ENCODE measurements at places on chromosomes 7 and 10.

GRCh38 chr10:70832852-70833528 lies 17.2 kb downstream of the SGPL1 start:
- DNase-seq = peak; percentile 66

GRCh38 chr7:21771266-21771665 lies 174.4 kb downstream of the CDCA7L start:
- no peak for DNase-seq

DNA sequence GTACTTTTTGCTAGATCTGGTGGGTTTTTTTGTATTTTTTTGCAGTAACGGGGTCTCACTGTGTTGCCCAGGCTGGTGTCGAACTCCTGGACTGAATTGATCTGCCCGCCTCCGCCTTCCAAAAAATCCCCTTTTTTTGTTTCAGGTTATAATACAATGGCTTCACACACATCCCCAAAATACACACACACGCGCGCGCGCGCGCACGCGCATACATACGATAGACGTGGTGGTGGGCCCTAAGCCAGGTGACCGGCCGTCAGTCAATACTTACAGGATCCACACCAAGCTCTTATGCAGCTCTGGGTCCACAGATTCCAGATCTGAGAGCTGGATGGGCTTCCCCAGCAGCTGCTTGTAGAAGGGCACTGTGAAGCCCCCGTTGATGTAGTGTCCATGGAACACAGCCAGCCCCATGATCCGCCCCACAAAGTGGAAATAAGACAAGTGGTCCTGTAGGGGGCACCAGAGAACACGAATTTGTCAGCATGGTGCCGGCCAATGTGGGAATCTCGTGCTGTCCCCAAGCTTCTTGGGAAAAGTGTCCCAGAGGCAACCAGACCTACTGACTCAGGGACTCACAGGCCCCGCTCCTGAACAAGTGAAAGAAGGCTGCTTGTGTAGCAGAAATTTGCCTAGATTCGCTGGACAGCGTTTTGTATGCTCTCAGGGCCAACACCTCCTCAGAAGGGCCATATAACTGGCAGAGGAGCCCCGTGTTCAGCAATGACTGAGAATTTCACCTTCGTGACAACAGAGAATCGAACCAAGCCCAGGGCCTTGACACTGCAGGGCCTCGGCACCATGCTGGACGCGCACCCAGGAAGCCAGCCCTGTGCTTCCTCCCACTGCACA lies 103.6 kb downstream of the SMURF1 start:
- peak; percentile 87 for DNase-seq

DNA sequence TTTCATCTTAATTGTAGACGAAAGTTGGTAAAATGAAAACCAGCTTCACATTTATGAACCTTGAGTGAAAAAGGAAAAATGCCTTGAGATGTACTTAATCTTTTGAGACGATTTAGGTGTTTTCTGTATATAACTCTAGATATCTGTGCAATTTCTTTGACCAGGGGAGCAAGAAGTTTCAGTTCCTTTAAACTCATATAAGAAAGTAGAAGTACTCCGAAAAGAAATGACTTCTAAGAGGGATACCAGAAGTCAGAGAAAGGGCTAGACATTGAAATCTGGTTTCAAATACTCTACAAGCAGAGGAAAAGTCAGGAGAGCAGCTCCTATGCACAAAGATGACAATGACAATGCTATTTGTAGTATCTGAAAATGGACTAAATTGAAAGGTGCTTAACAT lies 303.7 kb downstream of the BAMBI start:
- DNase-seq = no peak

DNA sequence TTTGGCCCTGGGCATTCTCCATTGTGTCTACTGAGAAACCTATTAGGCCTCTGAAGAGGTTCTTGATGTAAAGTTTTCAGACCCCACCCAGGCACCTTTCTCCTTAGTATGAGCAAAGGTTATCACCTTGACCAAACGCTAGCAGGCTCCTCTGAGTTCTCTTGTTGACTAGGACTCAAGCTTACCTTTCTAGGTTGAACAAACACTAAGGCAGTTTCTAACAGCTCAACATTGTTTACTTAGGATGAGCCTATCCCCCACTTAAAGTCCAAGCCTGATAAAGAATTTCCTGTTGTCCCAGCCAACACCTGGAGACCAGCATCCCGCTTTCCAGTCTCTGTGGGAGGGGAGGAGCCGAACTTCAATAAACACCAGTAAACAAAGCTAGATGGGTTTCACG lies 26.3 kb upstream of the ITGB8 start:
- DNase-seq = no peak

DNA sequence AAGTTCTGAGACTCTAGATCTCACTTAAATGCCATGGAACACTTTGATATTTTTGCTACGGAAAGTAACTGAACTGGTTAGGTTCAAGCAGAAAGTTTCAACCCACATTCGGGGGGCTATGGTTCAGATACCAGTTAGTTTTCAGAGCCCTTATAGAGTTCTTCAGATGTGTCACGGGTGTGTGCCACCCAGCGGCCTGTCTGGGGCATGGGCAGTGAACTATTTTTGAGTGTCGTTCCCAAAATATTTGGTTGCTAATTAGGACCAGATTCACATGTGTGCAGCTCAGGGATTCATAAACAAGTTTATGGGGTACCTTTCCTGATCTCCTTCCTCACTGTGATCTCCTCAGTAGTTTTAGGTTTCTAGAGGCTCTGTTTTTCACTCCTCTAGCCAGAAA lies 271.9 kb downstream of the C7orf25 start:
- no peak for DNase-seq

DNA sequence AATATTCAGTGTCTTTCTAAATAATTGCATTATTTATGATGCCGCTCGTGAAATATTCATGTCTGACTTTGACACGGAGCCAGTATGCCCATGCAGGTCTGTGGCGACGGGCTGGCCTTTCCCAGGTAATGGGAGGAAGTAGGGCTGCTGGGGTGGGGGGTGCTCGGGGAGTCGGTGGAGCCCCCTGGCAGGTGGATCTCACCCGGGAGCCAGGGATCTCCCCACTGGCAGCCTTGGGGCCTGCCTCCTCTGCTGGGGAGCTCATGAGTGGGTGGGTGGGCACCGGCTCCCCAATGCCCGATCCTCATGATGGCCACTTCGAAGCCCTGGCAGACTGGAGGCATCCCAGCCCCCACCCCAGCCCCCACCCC lies 52.8 kb downstream of the PWWP2B start:
- DNase-seq = no peak

DNA sequence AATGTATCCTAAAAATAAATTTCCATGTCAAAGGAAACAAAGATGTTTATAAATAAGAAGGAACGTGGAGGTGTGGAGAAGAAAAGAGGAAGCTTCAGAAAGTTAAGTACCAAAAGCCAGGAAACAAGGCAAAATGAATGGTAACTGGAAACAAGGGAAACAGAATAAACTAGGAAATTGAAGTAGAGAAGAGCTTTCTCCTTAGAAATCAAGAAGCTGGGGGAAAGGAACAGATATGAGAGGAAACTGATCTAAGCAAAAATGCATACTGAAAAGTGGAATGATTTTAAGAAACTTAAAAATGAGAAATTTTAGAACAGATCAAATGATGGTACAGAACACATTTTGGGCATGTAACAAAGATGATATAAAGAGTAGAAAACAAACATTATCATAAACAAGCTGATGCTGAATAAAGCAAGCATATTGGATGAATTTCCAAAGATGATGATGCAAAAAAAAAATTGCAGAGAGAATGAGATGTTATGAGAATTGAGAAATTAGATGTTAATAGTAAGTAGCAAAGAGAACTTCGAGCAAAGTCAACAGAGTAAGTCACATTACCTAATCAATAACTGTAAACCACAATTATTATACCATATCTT lies 1.9 kb downstream of the BRAF start:
- DNase-seq = no peak

DNA sequence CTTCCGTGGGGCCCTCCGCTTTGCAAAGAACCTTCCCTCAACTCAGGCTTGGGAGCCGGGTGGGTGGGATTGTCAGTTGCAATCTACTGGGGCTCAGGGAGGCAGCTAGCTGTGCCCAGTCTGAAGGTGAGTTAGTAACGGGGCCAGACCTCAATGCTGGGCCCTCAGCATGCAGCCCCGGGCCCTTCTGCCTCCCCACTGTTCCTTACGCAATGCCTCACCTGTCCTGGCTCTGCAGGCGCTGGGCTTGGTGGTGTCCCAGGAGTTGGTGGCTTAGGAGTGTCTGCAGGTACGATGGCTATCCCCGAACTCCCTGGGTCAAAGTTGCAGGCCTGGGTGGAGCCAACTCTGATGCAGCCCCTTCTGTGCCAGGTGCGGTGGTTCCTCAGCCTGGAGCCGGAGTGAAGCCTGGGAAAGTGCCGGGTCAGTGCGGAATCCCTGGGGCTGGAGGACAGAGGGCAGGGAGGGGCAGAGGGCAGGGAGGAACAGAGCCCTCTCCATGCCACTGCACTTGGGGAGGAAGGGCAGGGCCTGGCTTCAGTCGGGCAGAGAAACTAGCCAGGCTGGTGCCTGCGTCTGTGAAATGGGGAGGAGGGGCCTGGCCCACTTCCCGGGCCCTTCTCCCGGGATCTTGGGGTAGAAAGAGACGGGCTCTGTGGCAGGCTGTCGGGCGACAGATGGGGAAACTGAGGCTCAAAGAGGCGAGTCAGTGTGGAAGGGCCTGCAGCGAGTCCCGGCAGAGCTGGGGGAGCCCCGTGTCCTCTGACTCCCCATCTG lies 15.0 kb downstream of the ELN start:
- DNase-seq = no peak

GRCh38 chr7:17370901-17371585 lies 72.6 kb downstream of the AHR start:
- peak; percentile 35 for DNase-seq

DNA sequence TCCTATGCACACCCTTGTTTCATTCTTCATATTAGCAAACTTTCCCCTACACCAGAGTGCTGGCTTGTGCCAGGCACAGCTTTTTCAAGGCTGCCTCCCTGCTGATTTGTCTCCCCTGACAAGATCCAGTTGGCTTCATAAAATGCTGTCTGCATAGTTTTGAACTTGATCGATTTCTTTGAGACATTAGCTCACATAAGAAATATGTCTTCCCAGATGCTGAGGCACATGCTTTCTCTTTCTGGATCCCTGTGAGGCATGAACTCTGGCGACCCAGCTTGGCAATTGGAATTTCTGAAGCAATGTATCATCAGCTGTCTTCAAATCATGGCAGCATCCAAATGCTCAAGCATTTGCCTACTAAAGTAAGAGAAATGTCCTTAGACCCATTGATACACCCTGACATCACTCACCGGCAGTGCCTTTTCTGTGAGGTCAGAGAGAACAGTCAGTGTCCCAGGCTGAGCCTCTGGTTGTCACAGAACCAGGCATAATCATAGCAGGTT lies 616.4 kb upstream of the GHITM start:
- DNase-seq = peak; percentile 10

DNA sequence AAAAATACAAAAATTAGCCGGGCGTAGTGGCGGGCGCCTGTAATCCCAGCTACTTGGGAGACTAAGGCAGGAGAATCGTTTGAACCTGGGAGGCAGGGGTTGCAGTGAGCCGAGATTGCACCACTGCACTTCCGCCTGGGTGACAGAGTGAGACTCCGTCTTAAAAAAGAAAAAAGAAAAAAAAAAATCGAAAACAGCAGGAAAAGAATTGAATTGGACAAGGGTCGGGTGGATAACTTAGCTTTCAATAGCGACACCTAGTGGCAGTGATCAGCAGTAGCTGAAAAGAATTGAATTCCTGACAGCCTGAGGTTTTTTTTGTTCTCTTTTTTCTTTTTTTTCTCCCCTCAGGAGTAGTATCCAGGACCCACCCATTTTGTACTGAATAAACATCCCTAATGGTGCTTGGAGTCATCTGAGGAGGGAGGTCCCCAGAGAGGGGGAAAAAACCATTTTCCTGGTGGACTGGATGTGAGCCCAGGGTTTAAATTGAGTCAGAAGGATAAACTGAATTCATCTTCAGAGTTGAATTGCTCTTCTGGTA lies 55.1 kb downstream of the CYCS start:
- DNase-seq = peak; percentile 91

DNA sequence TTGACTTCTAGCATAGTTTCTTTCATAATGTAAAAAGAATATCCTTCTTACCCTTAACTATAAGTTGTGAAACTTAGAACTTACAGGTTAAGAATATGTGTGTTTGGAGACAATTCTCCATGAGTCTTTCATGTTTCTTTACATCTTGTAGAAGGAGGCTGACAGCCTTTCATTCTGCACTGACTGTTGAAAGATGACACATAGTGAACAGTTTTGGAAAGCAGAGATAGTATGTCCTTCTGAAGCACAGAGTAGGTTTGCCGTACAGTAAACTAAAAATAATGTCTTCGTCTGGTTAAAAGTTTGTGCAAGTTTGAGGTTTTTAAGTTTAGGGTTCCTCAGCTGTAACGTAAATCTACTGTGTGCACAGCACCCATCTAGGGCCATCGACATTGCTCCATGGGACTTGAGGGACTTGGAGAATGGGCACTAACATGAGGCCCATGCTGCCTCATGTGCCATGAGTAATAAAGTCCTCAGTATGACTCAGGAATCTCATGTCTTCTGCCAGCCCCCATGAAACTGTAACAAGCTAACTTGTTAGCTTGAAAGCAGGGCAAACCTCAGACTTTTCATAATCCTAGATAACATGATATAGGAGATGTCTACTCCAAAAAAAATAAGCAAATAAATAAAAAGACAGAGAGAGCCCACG lies 24.5 kb upstream of the ELAPOR2 start:
- no peak for DNase-seq

DNA sequence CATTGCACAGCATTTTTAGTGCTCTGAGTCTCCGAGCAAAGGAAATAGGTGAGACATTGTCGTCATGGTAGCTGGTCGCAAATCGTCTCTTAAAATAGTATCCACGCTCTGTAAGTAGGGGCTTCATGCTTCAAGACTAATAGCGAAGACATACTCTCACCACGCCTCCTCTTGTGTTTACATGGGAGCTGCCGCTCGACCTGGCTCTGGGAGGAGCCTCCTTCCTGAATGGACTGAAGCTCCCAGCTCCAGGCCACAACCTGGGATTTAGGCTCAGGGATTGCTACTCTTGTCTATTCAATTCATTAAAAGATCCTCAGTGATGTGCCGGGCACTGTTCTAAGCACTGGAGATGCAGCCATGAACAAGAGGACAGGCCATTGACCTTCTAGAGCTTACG lies 196.1 kb upstream of the GALNT17 start:
- DNase-seq = no peak

DNA sequence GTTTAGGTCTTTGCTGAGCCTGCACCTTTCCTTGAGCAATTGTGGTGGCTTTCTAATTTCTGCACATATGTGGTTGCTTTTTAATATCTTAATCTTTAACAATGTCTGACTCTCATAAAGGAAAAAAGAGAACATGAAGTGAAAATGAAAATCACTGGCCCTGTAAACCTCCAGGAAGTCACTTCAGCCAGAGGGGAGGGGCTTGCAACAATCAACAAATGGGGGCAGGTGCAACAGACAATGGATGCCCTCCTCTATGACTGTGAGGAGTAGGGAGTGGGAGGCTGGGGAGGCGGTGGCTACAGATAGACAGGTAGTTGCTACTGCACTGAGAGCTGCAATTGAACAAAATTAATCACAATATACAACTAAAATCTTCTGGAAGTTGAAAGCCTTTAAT lies 1377.4 kb downstream of the XPNPEP1 start:
- DNase-seq = no peak

GRCh38 chr7:139360948-139361307 lies 1.2 kb downstream of the LUC7L2 start:
- no peak for DNase-seq

Data from ACHN (cell line).